Posterior vena cava (tissue), 2 donors: ENCODE measurements at places on chromosomes 2 and 18. TPM values are rescaled to one million over a fixed set of nuclear protein-coding genes. Genes with fewer than 3 reads are reported as not detected.

DNA sequence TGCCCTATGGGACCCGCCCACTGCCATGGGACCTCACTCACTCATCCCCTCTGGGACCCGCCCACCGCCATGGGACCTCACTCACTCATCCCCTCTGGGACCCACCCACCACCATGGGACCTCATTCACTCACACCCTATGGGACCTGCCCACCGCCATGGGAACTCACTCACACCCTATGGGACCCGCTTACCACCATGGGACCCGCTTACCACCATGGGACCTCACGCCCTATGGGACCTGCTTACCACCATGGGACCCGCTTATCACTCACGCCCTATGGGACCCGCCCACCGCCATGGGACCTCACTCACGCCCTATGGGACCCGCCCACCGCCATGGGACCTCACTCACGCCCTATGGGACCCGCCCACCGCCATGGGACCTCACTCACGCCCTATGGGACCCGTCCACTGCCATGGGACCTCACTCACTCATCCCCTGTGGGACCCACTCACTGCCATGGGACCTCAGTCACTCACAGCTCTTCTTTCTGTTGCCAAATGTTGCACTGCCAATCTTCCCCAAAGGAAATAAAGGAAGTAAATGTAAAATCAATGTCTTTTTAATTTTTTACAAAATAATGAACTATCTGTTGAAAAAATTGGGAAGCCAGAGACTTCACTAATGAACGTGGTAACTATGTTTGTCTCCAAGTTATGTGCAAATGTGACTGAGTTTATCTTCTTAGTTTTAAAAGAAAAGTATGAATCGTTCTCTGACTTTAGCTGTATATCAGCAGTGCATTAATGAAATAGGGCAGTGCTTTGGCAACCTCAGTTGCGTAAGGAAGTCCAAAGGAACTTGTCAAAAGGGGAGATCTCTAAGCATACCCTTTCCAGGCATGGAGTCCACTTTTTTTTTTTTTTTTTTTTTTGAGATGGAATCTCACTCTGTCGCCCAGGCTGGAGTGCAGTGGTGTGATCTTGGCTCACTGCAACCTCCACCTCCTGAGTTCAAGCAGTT is 101.5 kb upstream of the MGAT5 start:
- DNase-seq: no peak

Gene SCYGR4
- total RNA-seq: not detected

DNA sequence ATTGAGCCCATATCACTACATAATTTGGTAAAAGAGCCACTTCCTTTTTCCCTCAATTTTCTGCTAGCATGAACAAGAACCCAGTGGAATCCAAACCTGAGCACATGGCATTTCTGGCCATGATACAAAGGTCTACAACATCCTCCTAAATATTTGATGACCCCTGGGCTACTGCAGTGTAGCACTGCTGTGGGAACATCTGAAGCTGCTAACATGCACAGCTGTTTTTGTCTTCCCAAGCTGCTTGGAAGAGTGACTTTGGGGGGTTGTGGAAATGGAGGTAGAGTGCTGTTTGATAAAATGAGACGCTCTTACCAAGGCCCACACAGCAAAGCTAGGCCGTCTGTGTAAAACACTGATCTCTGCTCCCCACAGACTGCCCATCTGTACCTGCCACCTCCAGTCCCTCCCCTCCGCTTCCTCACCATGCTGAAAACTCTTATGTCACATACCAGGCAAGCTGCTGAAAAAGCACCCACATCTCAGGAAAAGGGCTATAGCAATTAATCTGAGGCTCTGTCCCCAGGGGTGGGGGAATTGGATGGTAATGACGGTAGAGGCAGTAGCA is 197.2 kb upstream of the HNRNPA3 start:
- DNase-seq: no peak

DNA sequence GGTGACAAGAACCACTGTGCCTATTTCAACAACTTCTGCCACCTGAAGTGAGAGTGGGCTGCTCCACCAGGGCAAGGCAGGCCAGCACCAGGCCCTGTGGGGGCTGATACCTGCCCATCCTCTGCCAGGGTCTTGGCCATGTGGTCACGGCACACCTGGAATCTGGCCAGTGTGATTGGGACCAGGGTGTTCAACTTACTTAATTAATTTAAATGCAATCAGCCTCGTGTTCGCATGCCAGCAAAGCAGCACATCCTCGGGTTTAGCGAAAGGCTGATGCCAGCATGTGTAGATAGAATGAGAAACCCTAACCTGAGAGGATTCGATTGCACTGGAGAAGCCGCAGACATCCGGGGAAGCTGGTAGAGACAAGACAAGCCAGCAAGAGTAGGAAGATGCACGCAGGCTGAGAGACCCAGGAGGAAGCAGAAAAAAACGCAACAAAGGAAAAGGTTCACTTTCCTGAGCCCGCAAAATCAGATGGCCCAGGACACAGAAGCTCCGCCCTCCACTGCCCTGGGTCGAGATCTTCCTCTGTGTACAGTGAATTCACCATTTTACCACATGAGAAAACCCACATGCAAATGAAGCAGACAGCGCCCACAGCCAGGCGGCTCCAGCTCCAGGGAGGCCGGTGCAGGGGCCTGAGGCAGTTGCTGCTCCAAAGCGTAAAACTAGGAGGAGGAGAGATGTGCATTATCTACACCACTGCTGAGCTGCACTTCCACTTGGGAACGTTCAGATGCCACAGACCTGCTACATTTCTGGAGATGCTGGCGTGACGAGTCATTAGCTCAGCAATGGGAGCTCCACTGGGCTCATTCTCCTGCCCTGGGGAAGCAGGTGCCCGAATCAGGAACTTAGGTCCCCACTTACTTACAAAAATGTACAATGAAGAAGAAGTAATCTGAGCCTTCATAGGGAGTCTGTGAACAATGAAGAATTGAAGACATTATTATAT is 92.1 kb downstream of the TMEM18 start:
- DNase-seq: no peak

Gene LRRC30
- not detected for total RNA-seq

GRCh38 chr18:61062258-61062657 is 271.0 kb upstream of the CDH20 start:
- DNase-seq: no peak

- peak; percentile 91 for DNase-seq
Measured at GRCh38 chr2:173048897-173049661, 26.6 kb upstream of the MAP3K20 start.

GRCh38 chr2:85547859-85548607 is 9.1 kb downstream of the MAT2A start:
- DNase-seq: no peak

DNA sequence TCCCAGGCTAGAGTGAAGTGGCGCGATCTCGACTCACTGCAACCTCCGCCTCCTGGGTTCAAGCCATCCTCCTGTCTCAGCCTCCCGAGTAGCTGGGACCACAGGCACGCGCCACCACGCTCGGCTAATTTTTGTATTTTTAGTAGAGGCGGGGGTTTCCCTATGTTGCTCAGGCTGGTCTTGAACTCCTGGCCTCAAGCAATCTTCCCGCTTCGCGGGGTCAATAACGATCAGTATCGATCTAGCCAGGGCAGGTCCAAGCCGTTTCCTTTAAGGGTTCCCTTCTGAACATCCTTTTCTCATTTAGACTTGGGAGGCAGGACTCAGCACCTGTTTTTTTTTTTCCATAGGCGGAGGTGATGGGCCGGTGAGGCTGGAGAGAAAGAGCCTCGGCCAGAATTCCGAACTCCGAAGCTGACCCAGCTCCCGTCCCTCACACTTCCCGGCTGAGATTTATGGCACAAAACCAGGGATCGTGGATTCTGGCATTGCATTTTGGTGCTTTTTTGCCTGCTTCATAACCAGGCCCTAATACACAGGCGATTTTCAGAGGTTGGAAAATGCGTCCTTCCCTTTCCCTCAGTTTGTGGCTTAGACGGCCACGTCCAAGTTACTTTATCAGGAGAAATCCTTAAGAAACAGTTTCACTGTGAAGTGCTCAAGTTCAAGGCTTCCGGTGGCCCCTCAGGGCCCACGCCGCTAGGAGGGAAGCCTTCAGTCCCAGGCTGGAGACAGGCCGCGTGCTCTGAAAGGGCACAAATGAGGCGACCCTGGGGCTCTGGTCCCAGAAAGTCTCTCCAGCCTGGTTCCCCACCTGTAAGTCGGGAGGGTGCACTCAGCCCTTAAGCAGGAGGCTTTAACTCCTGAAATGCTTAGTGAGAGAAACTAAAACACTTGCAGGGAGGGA is 998 bp upstream of the SLC66A3 start:
- peak; percentile 51 for DNase-seq

- no peak for DNase-seq
Measured at GRCh38 chr2:169979025-169979424, 151.8 kb downstream of the UBR3 start.

Gene RTP5
- not detected for total RNA-seq

DNA sequence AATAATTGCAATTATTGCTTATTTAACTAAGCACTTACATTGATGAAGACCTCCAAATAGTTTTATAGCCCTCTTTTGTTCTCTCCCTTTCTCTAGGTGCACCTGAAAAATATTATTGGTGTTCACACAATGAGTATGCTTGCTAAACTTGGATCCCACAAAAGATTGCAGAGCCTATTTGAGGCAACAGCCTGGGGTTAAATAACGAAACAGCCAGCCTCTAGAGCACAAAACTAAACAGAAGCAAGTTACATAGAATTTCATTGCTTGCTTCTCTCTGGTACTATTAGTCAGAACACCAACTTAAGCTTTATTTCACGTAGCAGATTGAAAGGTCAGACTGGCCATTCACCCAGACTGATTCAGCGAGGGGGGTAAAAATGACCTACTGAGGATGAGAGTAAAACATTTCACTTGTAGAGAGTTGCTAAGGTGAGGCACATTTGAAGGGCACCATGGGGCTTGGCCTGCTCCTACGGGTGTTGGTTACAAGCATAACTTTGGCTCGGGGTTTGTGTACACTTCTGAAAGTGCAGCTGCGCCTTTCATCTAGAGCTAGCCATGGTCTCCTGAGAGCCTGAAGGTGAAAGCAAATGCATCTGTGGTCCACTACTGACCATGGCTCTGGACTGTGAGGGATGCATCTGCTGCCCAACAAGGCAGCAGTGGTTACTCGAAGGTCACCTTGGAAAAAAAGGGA is 225.1 kb upstream of the LRRTM1 start:
- no peak for DNase-seq

- no peak for DNase-seq
Measured at GRCh38 chr2:72562451-72563153, 263.2 kb downstream of the EXOC6B start.

GRCh38 chr18:46416706-46417638 is 240.0 kb downstream of the LOXHD1 start:
- DNase-seq: peak; percentile 35

Gene APCDD1
- 38.5 TPM for total RNA-seq

DNA sequence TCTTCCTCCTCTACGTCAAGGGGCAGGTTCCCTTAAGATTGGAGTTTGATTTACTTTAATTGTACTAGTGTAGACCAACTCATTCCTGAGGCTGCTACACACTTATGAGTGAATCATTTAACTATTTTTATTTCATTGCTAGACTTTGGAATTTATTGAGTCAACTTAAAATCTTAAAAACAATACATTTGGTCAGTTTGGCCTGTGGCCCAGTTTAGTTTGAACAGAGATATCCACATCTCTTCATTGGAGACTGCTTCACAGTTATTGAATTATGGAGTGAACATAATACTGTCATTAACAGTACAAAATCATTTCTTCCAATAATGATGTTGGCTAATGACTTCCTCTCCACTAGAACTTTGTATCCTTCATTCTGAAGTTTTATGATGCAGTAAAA is 34.5 kb upstream of the STPG4 start:
- DNase-seq: no peak

GRCh38 chr2:11319939-11320338 is 24.5 kb downstream of the ROCK2 start:
- no peak for DNase-seq

Gene OR6B2
- total RNA-seq: not detected

Gene DCDC2C
- total RNA-seq: not detected

- DNase-seq: no peak
Measured at GRCh38 chr2:62801110-62801509, 95.6 kb downstream of the EHBP1 start.

GRCh38 chr2:74037379-74037860 is 52.7 kb downstream of the TET3 start:
- DNase-seq: no peak

Gene ID2
- total RNA-seq: 82.2 TPM

- no peak for DNase-seq
Measured at GRCh38 chr2:230694241-230694640, 18.4 kb upstream of the CAB39 start.

Gene TTR
- not detected for total RNA-seq

Gene SLC16A14
- 3.3 TPM for total RNA-seq

- no peak for DNase-seq
Measured at GRCh38 chr2:153101187-153101586, 377.4 kb downstream of the RPRM start.

DNA sequence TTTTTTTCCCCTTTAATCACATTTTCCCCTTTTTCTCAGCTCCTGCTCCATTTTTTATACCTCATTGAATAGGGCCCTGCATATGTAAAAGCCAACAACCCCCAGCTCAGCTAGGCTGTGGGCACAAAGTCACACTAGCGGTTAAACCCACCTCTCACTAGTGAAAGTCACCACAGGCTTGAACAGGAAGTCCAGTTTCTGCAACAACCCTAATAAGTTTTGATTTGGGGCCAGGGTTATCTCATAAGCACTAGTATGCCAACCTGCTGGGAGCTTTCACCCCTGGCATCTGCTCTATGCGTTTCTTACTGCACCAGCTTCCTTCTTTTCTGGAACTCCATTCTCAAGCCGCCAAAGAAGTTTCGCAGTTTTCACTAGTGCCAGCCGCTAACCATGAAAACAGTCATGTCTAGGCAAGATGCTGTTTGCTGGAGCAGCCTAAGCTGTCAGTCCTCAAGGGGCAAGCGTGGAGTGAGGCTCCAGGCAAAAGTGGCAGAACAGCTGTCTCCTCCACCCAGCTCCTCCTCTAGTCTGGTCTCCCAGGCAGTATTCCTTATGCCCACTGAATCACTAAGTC is 197.0 kb upstream of the MEIS1 start:
- DNase-seq: no peak

DNA sequence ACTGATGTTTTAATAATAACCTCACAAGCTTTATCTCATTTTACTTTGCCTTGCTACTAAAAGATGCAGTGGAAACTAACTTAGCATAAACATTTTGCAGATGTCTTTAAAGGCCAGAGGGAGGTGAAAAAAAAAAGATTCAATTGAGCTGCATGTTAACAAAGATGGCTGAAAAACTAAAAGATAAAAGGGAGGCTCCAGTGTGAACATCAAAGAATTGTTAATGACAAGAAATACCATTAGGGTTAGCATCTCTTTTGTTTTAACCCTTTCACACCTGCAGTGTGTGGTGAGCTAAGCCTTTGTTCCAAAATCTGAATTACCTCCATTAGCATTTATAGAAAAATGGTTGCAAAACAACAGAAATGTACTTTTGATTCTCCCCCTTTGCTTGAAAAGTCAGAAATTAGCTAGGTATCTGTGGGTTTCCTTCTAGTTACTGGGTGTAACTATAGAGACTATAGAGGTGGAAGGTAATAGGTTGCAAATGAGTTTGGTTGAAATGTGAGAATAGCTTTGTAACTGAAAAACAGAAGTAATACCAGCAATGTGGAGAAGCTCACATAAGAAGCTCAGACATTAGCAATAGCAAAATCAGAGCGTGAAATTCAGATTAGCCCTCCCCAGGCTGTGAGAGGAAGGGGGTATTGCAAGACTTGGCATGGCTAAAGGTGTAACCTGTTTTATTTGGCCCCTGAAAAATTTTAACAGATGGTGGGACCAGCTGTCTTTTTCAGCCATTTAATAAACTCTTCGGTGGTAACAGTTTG is 34.8 kb upstream of the SP5 start:
- DNase-seq: no peak

Gene KANSL1L
- 25.7 TPM for total RNA-seq

- no peak for DNase-seq
Measured at GRCh38 chr2:195818106-195818505, 161.1 kb downstream of the SLC39A10 start.

Gene PXDN
- total RNA-seq: 75.3 TPM

Gene CIB4
- not detected for total RNA-seq

- DNase-seq: no peak
Measured at GRCh38 chr2:16134436-16135165, 194.3 kb downstream of the MYCN start.
